ENCODE measurements at places on chromosomes 16 and 17. TPM values are rescaled to one million over a fixed set of nuclear protein-coding genes. Genes with fewer than 3 reads are reported as not detected.

USP43 gene
- total RNA-seq: 5.5 TPM

CDK5R1 gene
- 88.1 TPM for total RNA-seq

KRTAP1-5 gene
- total RNA-seq: not detected

DYNLL2 gene
- 41.7 TPM for total RNA-seq

GDPD3 gene
- 1.1 TPM for total RNA-seq

AOC2 gene
- total RNA-seq: 1.9 TPM

ZNF423 gene
- 47.5 TPM for total RNA-seq

UMOD gene
- not detected for total RNA-seq

SPATA22 gene
- total RNA-seq: 0.64 TPM

TENT4B gene
- 19.2 TPM for total RNA-seq

C16orf86 gene
- total RNA-seq: 1.4 TPM

FBXL20 gene
- total RNA-seq: 23.5 TPM

SLC4A1 gene
- total RNA-seq: 6.8 TPM

FMNL1 gene
- total RNA-seq: 3.4 TPM

KRTAP1-1 gene
- not detected for total RNA-seq

CCL22 gene
- not detected for total RNA-seq

CLEC10A gene
- not detected for total RNA-seq

UTS2R gene
- not detected for total RNA-seq

KIF2B gene
- not detected for total RNA-seq

KRTAP3-2 gene
- not detected for total RNA-seq

MARVELD3 gene
- total RNA-seq: 1.2 TPM

SKA2 gene
- 70.2 TPM for total RNA-seq

CHST5 gene
- total RNA-seq: 0.45 TPM

ADAD2 gene
- total RNA-seq: not detected

RASL10B gene
- total RNA-seq: 5.3 TPM

GPR139 gene
- total RNA-seq: 0.91 TPM

FOXC2 gene
- total RNA-seq: 0.45 TPM

C16orf96 gene
- 0.18 TPM for total RNA-seq

TNFSF13 gene
- total RNA-seq: 1.1 TPM

ST6GALNAC2 gene
- 0.54 TPM for total RNA-seq

SLC26A11 gene
- total RNA-seq: 10.1 TPM

CAMTA2 gene
- total RNA-seq: 10.0 TPM

JPH3 gene
- 21.4 TPM for total RNA-seq

KARS1 gene
- 67.9 TPM for total RNA-seq

KRT28 gene
- total RNA-seq: not detected

EVPL gene
- total RNA-seq: not detected

ROGDI gene
- total RNA-seq: 37.2 TPM

OTOP2 gene
- not detected for total RNA-seq

TM4SF5 gene
- total RNA-seq: not detected

SAMD14 gene
- 26.2 TPM for total RNA-seq

MRM3 gene
- 14.2 TPM for total RNA-seq

CFAP97D1 gene
- total RNA-seq: not detected

CCL14 gene
- 1.1 TPM for total RNA-seq

KCNJ2 gene
- 5.4 TPM for total RNA-seq

GLTPD2 gene
- total RNA-seq: not detected

POLDIP2 gene
- 30.8 TPM for total RNA-seq

ZNF768 gene
- total RNA-seq: 16.7 TPM

COL1A1 gene
- 61.2 TPM for total RNA-seq

KRTAP4-5 gene
- not detected for total RNA-seq

DNASE1L2 gene
- total RNA-seq: 3.5 TPM

RHBDF1 gene
- 5.3 TPM for total RNA-seq

ZPBP2 gene
- total RNA-seq: not detected

PTX4 gene
- total RNA-seq: not detected

CRK gene
- total RNA-seq: 76.1 TPM

RUSF1 gene
- total RNA-seq: 48.4 TPM

Measured in cerebellum (tissue), 4 donors.